ENCODE measurements at places on chromosomes 3 and 15.

- no peak for DNase-seq
Measured at GRCh38 chr3:190003068-190003467, 117.6 kb downstream of the P3H2 start.

DNA sequence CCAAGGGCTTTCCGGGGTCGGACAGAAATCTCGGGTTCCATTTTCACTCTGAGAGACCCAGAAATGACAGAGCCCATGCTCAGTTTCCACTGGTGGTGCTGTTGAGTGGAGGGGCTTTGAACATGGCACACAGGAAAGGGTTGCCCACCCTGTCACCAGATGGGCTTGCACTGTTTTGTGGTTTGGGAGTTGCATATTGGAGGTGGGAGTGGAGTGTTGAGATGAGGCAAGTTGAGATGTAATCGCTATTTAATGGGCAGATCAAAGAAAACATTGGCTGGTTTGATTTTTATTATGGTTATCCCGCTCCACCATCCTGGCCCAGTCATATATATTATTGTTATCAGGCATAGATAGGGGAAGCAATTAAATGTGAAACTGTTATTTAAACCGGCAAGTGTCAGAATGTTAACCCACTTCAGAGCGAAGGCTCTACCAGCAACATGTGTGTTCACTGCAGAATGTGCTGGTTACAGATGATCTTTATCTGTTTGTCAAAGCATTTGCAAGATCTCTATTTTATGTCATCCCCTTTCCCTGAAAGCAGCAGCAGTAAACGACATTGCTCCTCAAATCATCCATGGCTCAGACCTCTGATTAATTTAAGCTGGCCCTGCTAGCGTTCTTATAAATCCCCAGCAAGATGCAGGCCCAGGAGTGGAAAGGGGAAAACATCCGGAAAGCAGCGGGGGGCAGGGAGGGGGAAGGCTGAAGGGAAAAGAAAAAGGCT lies 58.3 kb upstream of the TSEN2 start:
- no peak for DNase-seq

DNA sequence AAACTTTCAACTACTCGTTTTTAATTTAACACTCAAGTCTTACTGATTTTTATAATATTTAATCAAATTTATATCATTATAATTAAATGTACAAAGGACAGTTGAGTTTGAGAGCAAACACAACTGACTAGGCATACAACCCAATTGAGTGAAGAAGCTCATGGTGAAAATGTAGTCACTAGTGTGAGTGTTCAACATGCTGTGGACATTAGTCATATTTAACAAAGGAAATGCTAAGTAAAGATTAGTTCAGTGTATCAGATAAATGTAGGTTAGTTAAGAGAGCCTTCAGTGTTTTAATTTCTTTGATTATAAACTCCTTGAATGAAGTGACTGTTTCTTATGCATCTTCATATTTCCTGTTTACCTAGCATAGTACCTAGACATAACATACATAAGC lies 444.2 kb upstream of the GOLIM4 start:
- DNase-seq: no peak

DNA sequence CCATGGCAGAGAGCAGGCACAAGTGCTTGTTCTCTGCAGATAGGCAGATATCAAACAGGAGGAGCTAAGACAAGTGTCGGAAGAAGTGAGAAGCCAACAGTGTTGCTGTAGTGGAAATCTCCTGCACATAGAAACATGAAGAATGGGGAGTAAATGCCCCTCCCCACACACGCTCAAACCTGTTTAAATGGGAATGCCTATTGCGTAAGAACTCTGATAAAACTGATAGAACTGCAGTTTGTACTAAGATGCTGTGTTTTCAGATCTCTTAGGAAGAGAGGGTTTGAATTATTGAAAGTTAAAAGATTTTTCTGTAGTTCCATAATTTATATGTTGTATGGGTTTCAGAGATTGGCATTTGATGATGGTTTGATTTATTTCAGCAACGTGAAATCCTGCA lies 19.6 kb downstream of the EIF2AK4 start:
- no peak for DNase-seq

DNA sequence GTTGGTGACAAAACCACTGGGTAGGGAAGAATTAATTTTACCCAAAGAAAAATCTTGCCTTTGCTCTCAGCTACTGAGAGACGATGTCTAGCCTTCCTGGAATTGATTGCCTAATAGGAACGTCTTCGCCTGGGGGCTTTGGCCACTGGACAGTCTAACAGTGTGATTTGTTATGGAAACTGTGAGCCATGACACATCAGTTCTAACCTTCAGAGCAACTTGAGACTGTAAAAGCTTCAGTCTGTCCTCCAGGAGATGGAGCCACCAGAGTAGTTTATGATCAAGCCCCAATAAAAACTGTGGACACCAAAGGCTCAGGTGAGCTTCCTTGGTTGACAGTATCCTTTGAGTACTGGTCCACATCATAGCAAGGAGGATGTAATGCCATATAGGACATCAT lies 235.8 kb upstream of the TMCO5A start:
- DNase-seq: no peak

GRCh38 chr3:138062626-138063025 lies 52.7 kb downstream of the CLDN18 start:
- DNase-seq: no peak

DNA sequence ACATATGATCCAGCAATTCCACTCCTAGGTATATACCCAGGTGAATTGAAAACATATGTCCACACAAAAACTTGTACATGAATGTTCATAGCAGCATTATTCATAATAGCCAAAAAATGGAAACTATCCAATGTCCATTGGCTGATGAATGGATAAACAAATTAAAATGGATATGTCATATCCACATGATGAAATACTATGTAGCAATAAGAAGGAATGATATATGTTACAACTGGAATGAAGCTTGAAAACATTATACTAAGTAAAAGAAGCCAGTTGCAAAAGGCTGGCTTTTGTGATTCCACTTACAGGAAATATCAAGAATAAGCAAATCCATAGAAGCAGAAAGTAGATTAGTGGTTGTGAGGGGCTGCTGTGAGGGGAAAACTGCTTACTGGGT lies 33.7 kb downstream of the BNC1 start:
- DNase-seq: no peak

DNA sequence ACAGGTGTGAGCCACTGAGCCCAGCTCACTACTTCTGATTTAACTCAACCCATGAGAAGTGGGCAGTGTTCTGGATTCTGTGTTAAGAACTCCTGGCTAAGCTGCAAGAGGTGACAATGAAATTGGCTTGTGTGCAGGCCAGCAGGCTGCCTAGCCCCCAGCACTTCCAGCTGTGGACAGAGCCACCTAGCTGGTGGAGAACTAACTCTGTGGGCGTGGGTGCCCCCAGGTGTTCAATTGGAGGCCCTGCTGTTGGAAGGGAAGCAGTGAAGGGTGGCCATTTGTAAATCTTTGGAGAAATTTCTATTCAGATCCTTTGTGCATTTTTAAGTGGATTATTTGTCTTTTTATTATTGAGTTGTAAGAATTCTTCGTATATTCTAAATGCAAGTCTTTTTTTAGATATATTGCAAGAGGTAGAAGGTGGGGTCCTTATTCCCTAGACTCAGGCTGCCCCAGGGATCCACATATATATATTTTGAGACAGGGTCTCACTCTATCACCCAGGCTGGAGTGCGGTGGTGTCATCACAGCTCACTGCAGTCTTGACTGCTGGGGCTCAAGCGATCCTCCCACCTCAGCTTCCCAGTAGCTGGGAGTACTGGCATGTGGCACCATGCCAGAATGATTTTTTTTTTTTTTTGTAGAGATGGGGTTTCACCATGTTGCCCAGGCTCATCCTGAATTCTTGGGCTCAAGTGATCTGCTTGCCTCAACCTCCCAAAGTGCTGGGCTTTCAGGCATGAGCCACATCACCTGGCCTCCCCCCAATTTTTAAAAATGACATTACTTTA lies 7.2 kb upstream of the SCAMP5 start:
- DNase-seq: peak; percentile 18

DNA sequence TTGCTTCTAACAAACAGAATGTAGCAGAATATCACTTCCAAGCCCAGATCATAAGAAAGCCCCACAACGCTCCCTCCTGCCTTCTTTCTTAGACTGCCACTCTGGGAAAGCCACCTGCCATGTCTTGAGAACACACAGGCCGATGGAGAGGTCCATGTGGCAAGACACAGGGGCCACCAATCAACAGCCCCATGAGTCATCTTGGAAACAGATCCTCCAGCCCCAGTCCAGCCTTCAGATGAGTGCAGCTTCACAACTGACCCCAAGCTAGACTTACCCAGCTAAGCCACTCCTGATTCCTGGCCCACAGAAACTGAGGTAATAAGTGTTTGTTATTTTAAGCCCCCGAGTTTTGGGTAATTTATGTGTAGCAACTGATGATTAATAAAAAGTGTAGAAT lies 39.7 kb downstream of the PTH1R start:
- DNase-seq: no peak

DNA sequence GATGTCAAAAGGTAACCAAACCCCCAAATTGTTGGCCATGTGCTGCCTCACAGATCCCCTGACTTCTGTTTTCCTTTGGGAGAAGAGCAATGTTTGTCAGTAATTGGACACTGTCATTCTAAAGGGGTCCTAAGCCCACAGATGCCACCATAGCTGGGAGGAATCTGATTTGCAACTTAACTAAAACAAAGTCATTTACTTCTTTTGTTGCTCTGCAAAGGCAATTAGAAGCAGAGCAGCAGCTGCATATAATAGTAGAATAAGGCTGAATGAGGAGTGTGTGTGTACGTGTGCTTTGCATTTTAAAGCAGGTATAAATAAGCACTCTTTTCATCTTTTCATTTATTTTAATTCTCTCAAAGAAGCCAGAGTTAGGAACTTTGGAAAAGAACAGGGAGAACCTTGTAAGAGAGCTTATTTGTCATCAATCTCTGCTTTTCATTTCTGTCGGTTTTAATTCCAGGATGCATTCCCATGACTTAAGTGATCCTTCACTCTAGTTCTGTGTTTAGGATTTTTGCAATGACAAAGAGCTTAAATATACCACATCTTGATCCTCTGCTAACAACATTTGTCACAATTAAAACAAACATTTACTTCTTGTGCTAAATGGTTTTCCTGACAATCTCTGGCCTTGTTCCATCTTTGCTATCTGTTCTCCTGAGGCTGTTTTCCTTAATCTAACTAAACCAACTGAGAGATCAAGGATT lies 530.2 kb upstream of the CBLB start:
- DNase-seq: no peak

DNA sequence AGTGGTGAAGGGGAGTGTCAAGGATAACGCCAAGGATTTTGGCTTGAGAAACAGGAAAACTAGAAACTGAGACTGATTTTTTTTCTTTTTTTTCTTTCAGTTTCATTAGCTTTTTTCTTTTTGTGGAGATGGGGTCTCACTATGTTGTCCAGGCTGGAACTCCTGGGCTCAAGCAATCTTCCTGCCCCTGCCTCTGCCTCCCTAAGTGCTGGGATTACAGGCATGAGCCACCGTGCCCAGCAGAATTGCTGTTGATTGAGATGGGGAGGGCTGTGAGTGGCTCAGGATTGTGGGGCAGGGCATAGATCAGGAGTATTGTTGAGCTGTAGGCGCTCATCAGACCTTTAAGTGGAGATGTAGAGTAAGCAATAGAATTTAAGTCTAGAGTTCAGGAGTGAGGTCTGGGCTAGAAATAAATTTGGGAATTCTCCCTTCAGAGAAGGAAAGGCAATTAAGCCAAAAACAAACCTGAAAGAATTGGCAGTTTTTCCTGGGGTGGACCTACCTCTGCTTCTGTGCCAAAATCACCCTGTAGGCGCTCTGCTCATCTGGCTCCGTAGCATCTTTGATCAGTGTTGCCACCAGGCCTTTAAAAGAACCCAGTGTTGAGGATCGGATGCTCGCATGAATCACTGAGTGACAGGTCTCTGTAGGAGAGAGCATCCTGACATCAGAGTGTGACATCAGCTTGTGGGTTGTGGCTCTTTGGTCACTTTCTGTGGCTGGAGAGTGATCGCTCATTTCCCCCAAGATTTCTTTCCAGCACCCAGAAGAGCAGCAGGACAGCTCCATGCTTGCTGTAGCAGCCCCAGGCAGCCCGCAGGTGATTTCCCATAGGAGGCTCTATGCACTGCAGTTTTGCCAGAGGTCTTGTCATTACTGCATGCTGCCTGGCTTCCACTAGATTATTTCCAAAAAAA lies 15.8 kb downstream of the ABHD17C start:
- DNase-seq: no peak

DNA sequence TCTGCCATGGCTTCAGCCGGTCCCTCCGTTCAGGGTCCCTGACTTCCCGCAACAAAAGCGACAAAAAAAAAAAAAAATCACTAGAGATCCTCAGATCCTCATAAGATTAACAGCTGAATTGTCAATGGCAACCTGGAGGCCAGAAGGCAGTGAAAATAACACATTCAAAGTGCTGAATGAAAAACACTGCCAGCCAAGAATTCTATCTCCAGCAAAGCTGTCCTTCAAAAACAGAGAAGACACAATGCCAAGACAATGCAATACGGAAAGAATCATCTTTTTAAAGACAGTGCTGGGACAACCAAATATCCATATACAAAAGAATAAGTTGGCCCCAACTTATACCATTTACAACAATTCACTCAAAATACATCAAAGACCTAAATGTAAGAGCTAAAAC lies 21.6 kb downstream of the MTHFS start:
- DNase-seq: no peak

DNA sequence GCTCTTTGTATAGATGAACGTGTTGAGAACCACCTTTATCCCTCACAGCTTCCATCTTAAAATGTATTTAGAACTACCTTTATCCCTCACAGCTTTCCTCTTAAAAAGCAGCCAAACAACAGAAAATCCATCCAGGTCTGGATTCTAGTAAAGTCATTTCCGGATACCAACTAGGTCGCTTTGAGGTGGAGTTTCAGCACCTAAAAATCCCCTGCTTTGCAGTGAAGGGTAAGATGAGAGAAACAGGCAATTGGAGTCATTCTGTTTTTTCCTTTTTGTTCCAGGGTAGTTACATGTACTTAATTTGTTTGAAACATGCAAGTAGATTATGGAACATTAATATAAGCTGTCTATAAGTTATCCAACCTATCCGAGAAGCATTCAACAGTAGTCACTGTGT lies 192.0 kb downstream of the UBE2E2 start:
- no peak for DNase-seq

- DNase-seq: no peak
Measured at GRCh38 chr15:35330048-35330695, 215.8 kb downstream of the DPH6 start.

DNA sequence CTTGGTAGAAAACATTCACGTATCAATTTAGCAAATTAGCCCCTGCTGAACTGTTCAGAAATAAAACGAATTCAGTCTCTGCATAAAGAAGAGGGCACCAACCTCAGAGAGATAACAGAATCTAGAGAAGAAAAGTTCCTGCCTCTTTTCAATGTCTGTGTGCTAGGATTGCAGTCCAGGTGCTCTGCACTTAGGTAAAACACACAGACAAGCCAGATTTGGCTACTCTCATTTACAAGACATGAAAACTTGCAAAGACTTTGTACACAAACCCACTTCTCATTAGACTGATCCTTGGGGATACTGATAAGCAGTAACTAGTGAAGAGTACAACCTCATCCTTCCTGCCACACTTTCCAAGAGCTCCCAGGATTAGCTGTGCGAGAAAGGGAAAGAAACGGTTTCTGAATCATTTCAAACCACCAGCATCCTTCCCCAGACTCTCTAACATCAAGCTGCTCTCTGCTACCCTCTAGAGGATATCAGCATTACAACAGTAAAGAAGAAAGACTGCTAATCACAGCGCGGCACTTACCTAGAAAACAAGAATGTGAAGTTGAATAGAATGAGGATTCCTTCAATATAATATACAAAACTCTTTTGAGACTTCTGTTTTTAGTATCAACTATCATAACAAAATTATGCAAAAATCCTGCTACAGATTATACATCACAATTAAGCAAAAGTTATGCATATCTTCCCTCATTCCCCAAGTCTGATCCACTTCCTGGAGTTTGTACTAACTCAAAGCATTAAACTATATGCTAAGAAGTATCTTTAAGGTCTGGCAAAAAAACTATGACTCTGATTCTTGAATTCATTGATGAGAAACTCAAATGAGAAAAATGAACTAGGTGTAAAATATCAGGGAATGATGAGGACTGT lies 306.4 kb downstream of the MAGI1 start:
- DNase-seq: peak; percentile 58

All from iPS DF 6.9 (cell line).